K562 (cell line): ENCODE measurements at places on chromosomes 11 and 22.

- DNase-seq, result no peak
Observed at GRCh38 chr11:118666371-118666770, 13.1 kb downstream of the TREH start.

- no peak for DNase-seq
Observed at GRCh38 chr11:93039531-93040240, 70.2 kb downstream of the MTNR1B start.

DNA sequence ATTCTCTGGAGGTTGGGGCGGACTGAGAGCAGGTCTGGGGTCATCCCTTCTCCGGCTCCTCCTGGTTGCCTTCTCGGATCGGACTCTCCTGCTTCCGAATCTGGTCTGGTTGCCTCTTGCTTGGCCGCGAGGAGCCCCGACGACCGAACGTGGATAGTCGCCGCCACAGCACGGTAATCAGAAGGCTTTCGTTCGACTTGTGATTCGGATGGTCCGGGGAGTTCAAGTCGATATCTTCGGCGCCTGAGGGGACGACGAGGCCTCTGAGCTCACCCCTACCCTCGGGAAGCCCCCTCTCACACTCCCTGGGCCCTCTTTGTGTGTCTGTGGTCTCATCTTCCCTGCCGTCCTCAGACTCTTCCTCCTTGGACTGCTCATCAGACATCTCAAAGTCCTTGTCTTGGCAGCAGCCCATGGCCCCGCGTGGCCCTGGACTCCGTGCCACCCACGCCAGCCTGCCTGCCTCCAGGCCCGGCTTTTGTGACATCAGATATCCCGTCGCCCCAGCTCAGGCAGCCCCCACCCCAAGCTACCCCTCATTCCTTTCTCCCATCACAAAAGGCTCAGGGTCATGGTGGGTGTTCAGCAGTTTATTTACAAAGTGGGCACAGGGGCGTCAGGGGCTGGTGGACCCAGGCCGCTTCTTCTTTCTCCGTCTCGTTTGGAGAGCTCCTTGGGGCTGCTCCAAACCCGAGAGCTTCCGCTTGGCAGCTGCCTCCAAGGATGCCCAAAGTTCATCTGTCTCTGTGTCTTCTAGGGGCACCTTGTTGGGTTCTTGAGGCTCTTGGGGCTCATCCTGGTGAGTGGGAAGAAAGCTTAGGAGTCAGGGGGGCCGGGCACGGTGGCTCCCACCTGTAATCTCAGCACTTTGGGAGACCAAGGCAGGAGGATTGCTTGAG, at the start of gene TEX54:
TSS of gene TEX54 (minus strand) at position 506 of the 899 bp plus-strand sequence.
- no peak for DNase-seq

DNA sequence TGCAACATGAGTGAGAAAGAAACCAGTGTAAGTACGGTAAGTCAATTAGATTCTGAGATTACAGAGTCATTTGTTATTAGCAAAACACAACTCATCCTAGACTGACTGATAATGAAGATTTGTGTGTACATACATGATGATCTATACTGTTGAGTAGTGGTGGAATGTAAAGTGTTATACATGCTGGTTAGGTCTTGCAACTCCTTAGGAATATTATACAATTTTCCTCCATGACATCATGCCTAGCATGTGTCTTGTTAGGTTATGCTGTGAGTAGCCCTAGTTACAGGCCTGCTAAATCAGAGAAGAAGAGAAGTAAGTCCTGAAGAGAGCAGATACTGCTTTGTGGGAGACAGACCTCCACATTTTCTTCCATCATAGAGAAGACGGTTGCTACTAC, 880.6 kb downstream of the LUZP2 start:
- no peak for DNase-seq

GRCh38 chr11:27388869-27389268, 25.9 kb upstream of the CCDC34 start:
- DNase-seq, result no peak

GRCh38 chr22:30357236-30357570, 396 bp downstream of the CCDC157 start:
- no peak for DNase-seq

GRCh38 chr22:42277988-42278776, 7.7 kb upstream of the TCF20 start:
- no peak for DNase-seq

- DNase-seq, result no peak
Observed at GRCh38 chr11:35012467-35013191, 96.2 kb downstream of the PDHX start.

GRCh38 chr11:134333946-134334345, 2.2 kb downstream of the GLB1L2 start:
- no peak for DNase-seq

- no peak for DNase-seq
Observed at GRCh38 chr11:81574301-81574700, 1159.4 kb downstream of the FAM181B start.

- DNase-seq, result no peak
Observed at GRCh38 chr11:1571760-1572196, 293 bp downstream of the DUSP8 start.

GRCh38 chr11:70128435-70128906, 50.4 kb downstream of the ANO1 start:
- no peak for DNase-seq

DNA sequence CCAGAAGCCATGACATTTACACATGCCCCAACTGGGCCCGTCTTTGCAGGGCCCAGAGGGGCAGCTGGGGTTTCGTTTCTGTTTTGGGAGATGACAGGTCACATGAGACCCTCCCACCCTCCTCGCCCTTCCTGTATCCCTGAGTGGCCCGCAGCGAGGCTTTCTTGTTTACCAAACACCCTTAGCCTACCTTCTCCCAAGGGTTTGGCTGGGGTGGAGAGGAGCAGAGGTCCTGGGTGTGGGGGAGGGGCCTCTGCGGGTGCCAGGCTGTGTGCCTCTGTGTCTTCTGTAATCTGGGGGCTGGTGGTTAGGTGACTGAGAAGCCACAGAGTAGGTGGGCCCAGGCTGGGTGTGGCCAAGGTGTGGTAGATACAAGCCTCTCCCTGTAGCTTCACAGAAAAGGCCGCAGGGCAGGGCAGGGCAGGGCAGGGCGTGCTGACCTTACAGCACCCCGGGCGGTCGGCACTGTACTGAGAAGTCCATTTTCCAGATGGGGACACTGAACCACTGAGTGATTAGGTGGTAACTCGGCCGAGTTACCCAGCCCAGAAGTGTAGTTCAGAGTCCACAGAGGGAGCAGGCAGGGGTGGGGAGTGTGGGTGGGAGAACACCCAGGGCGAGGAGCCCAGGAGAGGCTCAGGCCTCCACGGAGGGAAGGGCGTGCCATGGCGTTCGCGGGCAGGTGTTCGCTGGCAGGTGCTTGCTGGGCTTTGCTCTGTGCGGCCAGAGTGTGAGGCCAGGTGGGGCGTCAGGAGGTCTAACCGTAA, 8.7 kb downstream of the PRR5 start:
- peak; percentile 15 for DNase-seq

DNA sequence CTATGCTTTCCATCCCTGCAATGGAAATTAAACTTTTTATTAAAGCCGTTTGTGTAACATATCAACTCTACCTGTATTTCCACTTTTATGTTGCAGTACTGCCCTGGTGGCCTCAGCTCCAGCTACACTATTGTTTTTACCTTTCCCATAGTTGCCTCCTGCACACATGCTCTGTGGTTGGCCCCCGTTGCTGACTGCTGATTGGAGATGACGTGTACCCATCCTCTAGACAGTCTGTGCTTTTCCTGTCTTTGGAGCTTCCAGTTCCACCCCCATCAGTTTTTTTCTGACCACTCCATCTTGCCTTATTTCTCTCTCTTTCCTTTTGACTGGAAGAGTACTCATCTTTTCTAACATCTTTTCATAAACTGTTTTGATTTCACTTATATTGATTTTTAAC, 123.8 kb downstream of the TEAD1 start:
- DNase-seq, result no peak

GRCh38 chr22:45166932-45167331, 3.2 kb downstream of the NUP50 start:
- DNase-seq, result no peak

DNA sequence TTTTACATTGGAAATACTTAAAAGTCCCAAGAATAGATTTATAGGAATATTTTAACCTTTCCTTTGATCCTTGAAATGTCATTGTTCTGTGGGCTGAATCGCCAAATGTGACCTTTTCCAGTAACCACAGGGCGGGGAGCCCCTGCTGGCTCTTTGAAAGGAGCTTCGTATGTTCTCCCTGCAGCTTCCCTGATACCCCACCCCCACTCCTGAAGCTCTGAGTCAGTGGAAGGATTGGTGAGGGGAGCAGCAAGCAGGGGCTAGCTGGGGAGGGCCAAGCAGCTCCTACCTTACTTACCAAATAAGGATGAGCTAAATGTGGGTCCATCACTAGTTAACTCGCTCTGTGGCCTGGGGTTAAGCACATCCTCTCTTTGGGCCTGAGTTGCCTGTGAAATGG, 87.7 kb downstream of the CHST1 start:
- no peak for DNase-seq

DNA sequence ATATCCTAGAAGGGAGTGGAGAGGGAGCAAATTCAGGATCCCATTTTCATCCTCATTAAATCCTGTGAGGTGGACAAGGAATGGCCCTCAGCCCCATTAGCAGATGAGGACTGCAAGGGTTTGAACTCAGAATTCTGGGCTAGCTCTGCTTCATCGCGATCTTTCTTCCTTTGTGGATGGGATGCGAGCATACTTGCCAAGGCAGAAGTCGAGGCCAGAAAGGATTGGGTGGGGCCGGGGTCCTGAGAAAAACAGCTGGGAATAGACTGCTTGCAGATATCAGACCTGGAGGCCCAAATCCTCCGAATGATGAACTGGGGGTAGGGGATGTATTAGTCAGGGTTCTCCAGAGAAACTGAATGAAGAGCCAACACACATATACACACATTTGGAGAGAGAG, 179.0 kb downstream of the CHST1 start:
- DNase-seq, result no peak

- peak; percentile 79 for DNase-seq
Observed at GRCh38 chr11:2991452-2992233, 486 bp downstream of the NAP1L4 start.

GRCh38 chr11:132101881-132102280, 731.5 kb downstream of the NTM start:
- no peak for DNase-seq

- no peak for DNase-seq
Observed at GRCh38 chr11:123698546-123699127, 42.8 kb downstream of the ZNF202 start.

- no peak for DNase-seq
Observed at GRCh38 chr11:130181295-130182272, 22.0 kb downstream of the ST14 start.

DNA sequence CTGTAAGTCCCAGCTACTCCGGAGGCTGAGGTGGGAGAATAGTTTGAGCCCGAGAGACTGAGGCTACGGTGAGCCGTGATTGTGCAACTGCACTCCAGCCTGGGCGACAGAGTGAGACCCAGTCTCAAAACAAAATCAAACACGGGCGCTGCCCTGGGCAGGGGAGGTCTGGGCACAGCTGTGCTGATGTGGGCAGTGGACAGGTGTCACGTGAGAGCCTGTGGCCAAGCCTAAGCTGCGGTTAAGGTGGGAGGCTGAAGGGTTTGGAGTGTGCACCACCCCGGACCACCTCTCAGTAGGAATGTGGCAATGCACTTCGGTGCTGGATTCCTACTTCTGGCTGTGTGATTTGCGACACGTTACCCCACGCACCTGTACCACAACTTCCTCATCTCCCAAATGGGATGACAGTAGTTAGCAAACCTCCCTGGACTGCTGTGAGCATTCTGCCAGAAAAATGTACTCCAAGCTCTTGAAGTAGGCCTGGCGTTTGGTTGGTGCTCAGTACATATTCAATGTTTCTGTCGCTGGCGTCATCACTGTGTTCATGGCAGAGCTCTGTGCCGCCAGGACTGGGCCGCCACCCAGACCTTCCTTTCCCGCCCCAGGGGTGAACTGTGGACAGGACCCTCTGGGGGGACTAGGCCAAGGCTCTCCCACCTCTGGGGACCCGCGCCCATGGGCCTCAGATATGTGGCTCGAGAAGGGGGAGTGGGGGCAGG, 807 bp upstream of the ZNF74 start:
- peak; percentile 35 for DNase-seq

DNA sequence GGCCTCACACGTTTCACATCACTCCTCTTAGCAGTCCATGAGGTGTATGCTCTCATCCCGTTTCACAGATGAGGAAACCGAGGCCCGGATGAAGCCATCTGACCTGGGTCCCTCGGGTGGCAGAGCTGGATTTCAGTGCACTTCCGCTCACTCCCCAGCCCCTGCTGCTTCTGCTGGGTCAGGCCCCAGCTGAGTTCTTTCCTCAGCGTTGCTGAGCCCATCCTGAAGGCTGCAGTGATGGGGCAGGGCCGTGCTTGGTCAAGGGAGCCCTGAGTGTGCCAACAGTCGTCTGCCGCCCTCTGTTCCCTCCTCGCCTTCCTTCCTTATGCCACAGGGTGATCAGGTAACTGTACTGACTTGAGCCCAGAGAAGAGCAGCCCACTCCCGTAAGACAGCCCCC, 12.1 kb downstream of the TRMU start:
- DNase-seq, result no peak

GRCh38 chr11:111634981-111635705, 32.9 kb downstream of the SIK2 start:
- peak; percentile 15 for DNase-seq

DNA sequence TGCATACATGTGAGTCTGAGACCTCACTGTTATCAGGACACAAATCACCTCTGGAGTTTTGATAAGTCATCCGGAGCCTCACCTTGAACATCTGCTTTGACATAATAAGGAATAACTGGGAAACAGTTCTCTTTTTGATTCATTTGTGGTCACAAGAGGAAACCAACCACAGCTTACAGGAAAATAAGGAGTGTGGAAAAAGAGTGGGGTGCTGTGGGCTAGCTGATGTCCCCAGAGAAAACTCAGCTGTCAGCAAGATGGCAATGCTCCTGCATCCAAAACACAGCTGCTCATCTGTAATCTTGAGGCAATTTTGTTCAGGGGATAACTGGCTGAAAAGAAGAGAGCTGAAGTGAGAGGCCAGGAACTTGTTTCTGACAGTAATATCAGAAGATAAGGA, 416.4 kb upstream of the SYN3 start:
- DNase-seq, result no peak

GRCh38 chr22:49418943-49419342, 408.7 kb downstream of the BRD1 start:
- no peak for DNase-seq

DNA sequence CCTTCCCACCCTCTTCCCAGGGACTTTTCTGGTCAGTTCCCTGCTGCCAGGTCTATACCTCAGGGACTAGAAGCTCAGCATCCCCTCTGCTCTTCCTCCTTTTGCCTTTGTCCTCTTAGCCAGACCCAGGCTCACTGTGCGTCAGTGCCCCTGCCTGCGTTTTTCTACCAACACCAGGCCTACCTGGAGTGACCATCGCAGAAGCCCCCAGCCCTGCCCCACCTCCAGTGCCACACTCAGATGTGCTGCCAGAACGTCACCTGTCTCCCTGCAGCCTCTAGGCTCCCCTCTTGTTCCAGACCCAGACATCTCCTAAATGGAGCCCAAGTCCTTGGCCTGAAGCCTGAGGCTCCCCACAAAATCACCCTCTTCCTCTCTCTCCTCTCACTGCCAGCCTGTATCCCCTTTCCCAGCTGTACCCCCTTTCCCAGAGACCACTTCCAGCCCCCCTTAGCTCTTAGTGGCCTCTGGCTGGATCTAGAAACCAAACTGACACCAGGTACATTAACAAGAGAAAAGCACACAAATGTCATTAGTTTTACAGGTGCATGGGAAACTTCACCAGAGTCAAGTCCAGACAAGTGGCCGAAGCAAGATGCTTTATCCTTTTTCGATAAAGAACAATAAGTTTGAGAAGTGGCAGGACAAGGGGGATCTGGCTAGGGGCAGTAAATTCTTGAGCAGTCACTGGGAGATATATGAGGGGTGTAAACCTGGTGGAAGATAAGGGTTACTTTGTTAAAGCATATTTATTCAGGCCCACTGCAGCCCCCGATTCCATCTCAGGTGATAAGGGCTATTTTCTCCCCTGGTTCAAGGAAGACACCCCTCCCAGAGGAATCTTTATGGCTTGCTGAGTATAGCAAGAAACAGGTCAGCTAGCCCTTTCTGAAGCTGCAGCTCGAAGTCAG, 61.5 kb downstream of the BCR start:
- DNase-seq, result no peak
